ENCODE measurements at places on chromosomes 13 and 19. TPM values are rescaled to one million over a fixed set of nuclear protein-coding genes. Genes with fewer than 3 reads are reported as not detected.

ZNF302 gene
- 118 TPM for polyA plus RNA-seq

HNRNPUL1 gene
- 15.2 TPM for polyA plus RNA-seq

GPR12 gene
- 4.3 TPM for polyA plus RNA-seq

OR10H1 gene
- polyA plus RNA-seq, result not detected

SULT2A1 gene
- polyA plus RNA-seq, result not detected

NFIC gene
- 5.7 TPM for polyA plus RNA-seq

ZNF444 gene
- polyA plus RNA-seq, result 1.9 TPM

CCNA1 gene
- polyA plus RNA-seq, result 5.6 TPM

KLK13 gene
- not detected for polyA plus RNA-seq

SLITRK5 gene
- 1.4 TPM for polyA plus RNA-seq

ZNF790 gene
- 5.0 TPM for polyA plus RNA-seq

CYP2B6 gene
- polyA plus RNA-seq, result not detected

APOC4 gene
- not detected for polyA plus RNA-seq

RGL3 gene
- polyA plus RNA-seq, result 3.5 TPM

CYP2F1 gene
- not detected for polyA plus RNA-seq

ZNF541 gene
- not detected for polyA plus RNA-seq

HIF3A gene
- 0.09 TPM for polyA plus RNA-seq

LGI4 gene
- 6.4 TPM for polyA plus RNA-seq

TSSK6 gene
- not detected for polyA plus RNA-seq

SHISA2 gene
- 19.1 TPM for polyA plus RNA-seq

CEACAM4 gene
- not detected for polyA plus RNA-seq

TMPRSS9 gene
- not detected for polyA plus RNA-seq

LILRB5 gene
- 0.15 TPM for polyA plus RNA-seq

ZNF90 gene
- polyA plus RNA-seq, result 0.46 TPM

GIPR gene
- not detected for polyA plus RNA-seq

THSD8 gene
- 3.0 TPM for polyA plus RNA-seq

BEST2 gene
- polyA plus RNA-seq, result not detected

ABCA7 gene
- polyA plus RNA-seq, result 2.1 TPM

IFNL1 gene
- not detected for polyA plus RNA-seq

KANK2 gene
- polyA plus RNA-seq, result 0.60 TPM

JAK3 gene
- polyA plus RNA-seq, result 0.19 TPM

CYP2A6 gene
- polyA plus RNA-seq, result not detected

NLRP12 gene
- polyA plus RNA-seq, result not detected

CEACAM6 gene
- polyA plus RNA-seq, result not detected

TPTE2 gene
- polyA plus RNA-seq, result not detected

DNASE2 gene
- polyA plus RNA-seq, result 1.5 TPM

ARHGEF1 gene
- 0.52 TPM for polyA plus RNA-seq

CAPN12 gene
- polyA plus RNA-seq, result 4.4 TPM

NLRP5 gene
- polyA plus RNA-seq, result not detected

C13orf42 gene
- polyA plus RNA-seq, result not detected

All from Purkinje cell (primary cell).